ENCODE measurements at places on chromosomes 12 and 14. TPM values are rescaled to one million over a fixed set of nuclear protein-coding genes. Genes with fewer than 3 reads are reported as not detected.

DNA sequence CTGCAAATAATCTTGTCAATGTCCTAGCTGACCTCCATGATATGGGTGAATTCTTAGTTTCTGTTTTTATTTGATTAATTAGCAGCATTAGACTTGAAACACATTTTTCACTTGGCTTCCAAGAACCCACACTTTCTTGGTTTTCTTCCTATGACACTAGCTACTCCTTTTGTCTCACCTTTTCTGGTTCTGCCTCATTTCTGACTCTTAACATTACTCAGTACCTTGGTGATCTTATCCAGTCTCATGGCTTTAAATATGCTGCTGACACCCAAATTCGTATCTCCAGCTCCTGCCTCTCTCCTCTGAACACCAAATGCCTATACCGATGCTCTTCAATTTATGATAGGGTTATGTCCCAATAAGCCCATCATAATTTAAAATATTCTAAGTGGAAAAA lies 32.0 kb upstream of the SSTR1 start:
- no peak for DNase-seq

- DNase-seq: no peak
Observed at GRCh38 chr14:73254247-73255004, 17.1 kb downstream of the PAPLN start.

GRCh38 chr14:68592948-68593556 lies 199.8 kb downstream of the ZFP36L1 start:
- no peak for DNase-seq

DNA sequence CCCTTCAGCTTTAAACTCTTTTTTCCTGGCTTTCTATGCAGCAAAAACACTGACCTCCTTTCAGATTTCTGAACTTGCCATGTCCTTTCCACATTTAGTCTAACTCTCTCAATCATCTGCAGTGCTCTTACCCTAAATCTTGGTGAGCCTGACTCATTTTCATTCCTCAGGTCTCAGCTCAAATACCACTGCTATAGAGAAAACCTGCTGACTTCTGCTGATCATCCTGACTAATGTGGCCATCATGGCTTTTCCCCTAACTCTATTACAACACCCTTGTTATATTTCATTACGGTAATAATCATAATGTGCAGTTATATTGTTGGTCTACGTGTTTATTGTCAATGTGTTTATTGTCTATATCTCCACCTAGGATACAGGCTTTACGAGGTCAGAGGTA lies 207.3 kb upstream of the OR4E1 start:
- DNase-seq: no peak

DNA sequence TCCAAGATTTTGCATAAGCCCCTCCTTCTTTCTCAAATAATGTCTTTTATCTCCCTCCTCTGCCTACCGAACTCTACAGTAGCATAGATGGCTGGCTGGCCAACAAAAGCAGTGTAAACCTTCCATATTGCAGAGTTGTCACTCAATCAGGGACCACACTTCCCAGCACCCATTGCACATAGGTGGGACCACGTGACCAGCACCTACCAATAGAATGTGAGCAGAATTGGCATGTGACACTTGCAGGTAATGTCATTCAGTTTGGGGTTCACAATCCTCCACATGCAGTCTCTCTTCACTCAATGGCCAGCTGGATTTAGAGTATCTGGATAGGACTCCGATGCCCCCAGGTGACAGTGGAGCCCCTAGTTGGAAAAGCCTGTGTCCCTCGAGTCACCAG lies 190.3 kb upstream of the CRY1 start:
- DNase-seq: no peak

DNA sequence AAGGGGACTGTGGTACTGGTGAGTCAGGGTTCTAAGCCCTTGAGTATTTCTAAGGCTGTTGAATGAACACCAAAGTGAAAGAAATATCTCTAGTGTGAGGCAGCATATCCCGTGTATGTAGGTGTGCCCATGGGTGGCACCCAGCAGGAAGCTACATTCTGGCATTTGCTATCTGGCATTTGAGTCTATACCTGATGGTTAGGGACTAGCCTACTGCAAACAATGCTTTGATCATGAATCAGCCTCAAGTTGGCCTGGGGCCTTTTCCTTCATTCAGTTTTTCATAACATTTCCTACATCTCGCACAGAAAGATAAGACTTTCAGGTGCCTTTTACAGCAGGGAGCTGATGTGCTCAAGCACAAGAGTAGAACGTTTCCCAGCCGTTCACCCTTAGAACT lies 85.7 kb upstream of the E2F7 start:
- DNase-seq: no peak

GRCh38 chr14:77926942-77927341 lies 127.0 kb downstream of the ADCK1 start:
- DNase-seq: no peak

DNA sequence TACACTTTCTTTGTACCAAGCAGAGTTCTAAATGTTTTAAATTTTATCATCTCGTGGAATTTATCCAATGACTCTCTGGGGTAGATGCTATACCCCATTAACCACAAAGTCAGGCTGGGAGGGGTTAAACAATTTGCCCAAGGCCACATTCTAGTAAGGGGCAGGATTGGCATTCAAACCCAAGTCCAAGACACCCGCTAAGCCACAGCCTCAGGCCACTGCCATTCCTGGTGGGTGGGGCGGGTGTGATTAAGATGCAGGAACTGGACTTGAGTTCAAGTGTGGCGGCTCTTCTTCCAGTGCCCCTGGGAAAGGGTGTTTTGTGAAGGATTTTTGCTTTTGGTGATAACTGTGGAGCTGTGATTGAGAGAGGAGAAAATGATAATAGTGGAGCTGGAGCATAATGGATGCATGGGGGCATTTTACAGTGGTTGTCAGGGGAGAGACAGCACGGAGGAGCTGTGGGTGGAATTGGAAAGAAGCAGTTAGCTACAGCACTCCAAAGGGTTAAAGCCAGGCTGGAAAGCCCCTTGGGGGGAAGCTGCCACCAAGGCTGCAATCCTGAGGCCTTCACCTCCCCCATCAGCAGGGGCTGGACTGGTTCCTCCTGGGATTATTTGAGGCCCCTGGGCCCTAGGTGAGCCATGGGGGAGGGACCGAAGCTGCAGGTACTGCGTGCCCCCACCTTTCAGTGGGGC lies 1.0 kb upstream of the VRTN start:
- DNase-seq: no peak

Gene NOVA1
- 16.2 TPM for polyA plus RNA-seq

Gene LRRC9
- polyA plus RNA-seq: 0.80 TPM

All from muscle of back (tissue), 13 donors.